Activated CD4-positive, alpha-beta T cell treated with anti-CD3 and anti-CD28 coated beads for 36 hours (primary cell): ENCODE measurements at places on chromosomes 5 and 9. TPM values are rescaled to one million over a fixed set of nuclear protein-coding genes. Genes with fewer than 3 reads are reported as not detected.

GRCh38 chr5:134506054-134507039 lies 19.1 kb upstream of the JADE2 start:
- DNase-seq, result no peak

- no peak for DNase-seq
These were observed 175.5 kb downstream of the GNA14 start for GRCh38 chr9:77472646-77473045.

GRCh38 chr9:120652934-120653333 lies 61.3 kb downstream of the MEGF9 start:
- DNase-seq, result no peak

GRCh38 chr9:8489835-8490234 lies 690.3 kb upstream of the DMAC1 start:
- DNase-seq, result no peak

- DNase-seq, result no peak
These were observed 11.2 kb downstream of the IRF1 start for GRCh38 chr5:132479111-132479951.

Gene SNX24
- 4.9 TPM for total RNA-seq

Gene PCDHB10
- total RNA-seq, result not detected

DNA sequence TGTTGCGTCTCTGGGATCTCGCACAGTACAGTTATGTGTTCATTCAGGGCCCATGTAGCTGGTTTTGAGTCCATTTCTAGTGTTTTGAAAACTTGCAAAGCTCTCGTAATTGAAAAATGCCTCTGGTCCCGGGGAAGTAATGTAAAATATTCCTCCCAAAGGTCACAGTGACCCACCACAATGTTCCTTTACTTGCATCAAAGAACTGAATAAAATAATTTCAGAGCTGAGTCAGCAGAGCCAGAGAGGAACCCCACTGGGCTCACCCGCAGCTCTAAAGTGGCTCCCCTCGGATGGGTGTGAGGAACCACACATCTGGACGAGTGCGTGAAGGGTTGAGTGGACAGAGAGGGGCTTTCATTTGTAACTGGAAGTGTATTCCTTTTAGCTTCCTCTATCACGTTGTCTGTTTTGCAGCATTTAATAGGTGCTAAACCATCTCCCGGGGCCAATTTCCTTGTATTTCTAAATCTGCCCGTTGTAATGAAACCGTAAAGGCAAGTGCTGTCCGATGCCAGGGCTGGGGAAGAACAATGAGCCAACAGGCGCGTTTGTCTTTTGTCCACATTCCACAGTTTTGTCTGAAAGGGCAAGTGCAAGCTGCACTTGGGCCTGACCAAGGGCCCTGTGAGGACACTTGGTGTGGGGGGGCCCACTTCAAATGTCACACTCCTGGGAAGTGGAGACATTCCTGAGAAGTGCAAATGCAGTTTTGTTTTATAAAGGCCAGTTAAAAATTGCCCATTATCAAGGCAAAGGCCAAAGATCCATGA lies 29.9 kb downstream of the COL5A1 start:
- DNase-seq, result no peak

GRCh38 chr9:33162721-33163311 lies 4.3 kb downstream of the B4GALT1 start:
- no peak for DNase-seq

Gene FYB1
- 171 TPM for total RNA-seq

Gene RNF224
- total RNA-seq, result not detected

Gene MLANA
- not detected for total RNA-seq

GRCh38 chr5:157744051-157745011 lies 819 bp downstream of the LSM11 start:
- DNase-seq, result peak; percentile 50

DNA sequence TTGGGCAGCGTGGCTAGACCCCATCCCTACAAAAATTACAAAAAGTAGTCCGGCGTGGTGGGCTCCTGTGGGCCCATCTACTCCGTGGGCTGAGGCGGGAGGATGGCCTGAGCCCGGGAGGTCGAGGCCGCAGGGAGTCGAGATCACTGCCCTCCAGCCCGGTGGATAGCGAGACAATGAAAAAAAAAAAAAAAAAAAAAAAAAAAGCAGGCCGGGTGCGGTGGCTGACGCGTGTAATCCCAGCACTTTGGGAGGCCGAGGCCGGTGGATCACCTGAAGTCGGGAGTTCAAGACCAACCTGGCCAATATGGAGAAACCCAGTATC lies 110.5 kb upstream of the LPCAT1 start:
- no peak for DNase-seq

- DNase-seq, result no peak
These were observed 213.9 kb downstream of the TMEM167A start for GRCh38 chr5:82863266-82863665.

DNA sequence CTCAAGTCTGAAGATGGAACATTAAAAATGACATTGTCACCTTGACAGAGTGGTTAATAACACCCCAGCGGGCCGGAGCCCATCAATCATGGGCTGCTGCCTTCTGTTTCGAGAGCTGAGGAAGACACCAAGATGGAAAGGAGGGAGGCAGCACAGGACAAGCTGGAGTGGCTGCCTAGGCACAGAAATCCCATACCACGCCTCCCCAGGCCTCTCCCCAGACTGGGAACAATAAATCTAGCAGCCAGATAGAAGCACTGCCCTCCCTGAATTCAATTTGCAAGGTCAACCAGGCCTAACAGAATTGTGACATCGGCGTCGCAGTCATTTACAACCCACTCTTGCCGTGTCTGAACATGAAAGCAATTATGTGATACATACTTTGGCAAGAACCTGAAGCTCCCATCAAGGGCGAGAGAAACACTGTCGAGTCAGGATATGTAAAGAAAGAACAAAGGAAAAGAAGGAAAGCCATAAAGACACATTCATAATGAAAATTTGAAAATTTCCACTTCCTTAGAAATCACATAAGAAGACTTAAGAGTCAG lies 35.4 kb upstream of the ZNF354A start:
- DNase-seq, result no peak

DNA sequence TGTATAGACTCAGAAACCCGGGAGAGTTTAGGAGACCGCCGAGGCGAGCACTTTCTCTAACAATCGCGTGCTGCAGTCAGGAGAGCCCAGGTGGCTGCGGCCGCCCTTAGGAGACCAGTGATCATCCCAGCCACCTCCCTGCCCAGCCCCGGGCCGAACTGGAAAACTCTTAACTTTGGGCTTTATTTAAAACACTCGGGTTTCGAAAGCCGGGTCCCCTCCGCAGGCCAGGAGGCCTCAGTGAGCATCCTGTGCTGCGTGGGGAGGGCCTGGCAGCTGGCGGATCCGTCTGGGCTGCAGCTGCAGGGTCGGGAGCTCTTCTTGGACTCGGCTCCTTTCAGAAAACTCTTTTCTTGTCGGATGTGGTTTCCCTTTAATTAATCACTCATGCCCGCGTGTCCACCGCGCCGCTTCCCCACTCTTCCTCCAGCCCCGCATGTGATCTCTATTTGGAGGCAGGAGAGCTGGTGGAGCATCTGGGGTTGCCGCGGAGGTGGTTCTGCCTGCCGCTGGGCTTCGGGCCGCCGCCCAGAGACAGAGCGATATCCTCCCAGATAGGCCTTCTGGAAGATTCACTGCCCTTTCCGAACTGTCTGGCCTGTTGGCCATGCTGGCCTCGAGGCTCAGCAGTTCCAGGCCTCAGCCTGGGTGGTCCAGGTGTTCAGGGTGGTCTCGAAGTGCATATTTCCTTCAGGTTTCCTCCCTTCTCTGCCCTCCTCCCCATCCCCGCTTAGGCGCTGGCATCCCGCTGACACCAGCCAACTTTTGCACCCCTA lies 59.5 kb downstream of the TMEM174 start:
- DNase-seq, result peak; percentile 26

DNA sequence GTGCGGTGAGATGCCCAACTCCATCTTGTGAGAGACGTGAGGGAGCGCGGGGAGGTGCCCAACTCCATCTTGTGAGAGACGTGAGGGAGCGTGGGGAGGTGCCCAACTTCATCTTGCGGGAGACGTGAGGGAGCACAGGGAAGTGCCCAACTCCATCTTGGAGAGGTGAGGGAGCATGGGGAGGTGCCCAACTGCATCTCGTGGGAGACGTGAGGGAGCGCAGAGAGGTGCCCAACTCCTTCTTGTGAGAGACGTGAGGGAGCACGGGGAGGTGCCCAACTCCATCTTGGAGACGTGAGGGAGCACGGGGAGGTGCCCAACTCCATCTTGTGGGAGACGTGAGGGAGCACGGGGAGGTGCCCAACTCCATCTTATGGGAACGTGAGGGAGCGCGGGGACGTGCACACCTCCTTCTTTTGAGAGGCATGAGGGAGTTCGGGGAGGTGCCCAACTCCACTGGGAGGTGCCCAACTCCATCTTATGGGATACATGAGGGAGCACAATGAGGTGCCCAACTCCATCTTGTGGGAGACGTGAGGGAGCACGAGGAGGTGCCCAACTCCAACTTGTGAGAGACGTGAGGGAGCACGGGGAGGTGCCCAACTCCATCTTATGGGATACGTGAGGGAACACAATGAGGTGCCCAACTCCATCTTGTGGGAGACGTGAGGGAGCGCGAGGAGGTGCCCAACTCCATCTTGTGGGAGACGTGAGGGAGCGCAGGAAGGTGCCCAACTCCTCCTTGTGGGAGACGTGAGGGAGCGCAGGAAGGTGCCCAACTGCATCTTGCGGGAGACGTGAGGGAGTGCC lies 235.4 kb downstream of the CACNA1B start:
- no peak for DNase-seq

DNA sequence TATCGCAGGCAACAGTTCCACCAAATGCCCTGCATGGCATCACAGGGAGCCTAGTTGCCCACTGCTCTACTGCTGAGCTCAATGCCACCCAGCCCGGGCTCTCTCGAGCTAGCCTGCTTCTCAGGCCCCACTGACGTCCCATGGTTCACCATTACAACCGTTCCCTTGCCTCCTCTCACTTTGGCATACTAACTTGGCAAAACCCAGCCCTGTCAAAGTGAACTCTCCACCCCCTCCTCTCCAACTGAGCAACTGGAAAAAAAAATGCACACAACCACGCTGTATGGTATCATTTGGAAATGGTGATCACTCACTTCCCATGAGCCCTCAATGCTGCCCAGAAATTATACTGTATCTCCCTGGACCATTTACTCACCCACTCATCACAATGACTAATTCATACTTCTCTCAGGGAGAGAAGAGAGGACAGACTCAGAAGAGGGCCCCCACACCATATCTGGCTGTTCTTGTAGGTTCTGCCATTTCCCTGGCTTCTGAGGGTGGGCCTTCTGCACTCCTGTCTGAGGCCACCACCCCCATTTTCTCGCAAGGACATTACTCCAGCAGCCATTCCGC lies 51.4 kb upstream of the RARS1 start:
- peak; percentile 6 for DNase-seq

Gene TRPM6
- total RNA-seq, result 0.07 TPM

DNA sequence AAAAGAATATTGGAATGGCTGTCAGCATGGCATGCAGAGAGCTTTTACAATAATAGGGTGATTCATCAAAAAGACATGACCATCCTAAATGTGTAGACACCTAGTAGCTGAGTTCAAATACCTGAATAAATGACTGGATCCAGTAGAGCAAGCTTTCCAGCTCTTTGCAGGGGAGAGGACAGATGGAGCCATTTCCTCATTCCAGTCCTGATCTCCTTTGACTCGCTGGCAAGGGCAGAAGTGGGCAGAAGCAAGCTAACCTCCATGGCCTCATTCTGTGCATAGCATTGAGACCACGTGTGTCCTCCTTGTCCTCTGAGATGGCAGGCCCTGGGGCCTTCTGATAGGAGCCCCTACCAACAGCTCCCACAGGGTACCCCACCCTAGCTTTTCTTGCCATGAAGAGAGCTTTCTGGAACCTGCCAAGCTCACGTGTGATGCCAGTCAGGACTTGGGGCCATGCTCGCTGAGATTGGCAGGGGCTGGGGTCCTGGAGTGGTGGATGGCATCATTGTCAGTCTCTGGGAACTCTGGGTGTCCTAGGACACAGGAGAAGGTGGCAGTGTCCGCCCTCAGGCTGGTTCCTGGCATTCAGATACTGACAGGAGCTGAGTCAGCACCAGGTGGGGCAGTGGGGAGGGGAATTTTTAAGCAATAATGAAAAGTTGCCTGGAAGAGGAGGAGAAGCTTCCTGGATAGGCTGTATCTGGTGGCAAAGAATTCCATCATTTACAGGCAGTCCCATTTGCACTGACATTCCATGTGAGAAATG lies 33.6 kb downstream of the WWC1 start:
- no peak for DNase-seq

Gene NPR3
- 0.05 TPM for total RNA-seq

Gene NR2F1-AS1
- not detected for total RNA-seq
